Muscle of back (tissue), 13 donors: ENCODE measurements at places on chromosomes 12 and 14.
A peak's percentile ranks its signal among the peaks of the same experiment; 100 is the strongest.

- DNase-seq = no peak
Observed at GRCh38 chr14:93709249-93709648, 79.0 kb downstream of the PRIMA1 start.

GRCh38 chr14:93219103-93219726, 12.2 kb downstream of the UBR7 start:
- DNase-seq = no peak

DNA sequence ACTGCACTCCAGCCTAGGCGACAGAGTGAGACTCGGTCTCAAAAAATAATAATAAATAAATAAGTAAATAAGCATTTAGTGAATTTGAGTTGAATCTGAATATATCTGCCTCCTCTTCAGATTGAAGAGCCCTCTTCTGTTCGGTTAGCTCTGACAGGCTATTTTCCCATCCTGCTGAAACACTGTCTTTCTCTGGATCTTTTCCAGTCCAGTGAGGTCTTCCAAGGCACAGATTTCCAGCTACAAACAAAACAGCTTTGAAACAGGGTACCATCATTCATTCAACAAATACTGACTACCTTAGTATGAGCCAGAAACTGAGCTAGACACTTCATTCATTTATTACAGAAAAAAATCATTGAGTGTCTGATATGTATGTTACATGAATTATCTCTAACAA, 7.2 kb upstream of the SPRYD3 start:
- no peak for DNase-seq

DNA sequence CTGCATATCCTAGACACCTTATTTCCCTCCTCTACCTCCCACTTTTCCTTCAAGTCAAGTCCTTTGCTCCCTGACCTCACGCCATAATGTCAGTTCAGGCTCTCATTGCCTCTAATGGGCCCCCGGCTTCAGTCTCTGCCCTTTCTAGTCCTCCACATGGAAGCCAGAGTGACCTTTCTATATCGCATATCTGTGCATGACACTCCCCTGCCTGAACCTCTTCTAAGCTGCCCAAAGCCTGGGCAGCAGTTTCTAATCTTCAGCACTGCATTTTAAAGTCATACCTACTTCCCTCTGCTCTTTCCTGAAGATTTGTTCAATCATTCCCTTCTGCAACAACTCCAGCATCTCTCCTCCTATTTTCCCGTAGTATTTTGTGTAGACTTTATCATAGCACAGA, 45.5 kb downstream of the ESR2 start:
- no peak for DNase-seq

DNA sequence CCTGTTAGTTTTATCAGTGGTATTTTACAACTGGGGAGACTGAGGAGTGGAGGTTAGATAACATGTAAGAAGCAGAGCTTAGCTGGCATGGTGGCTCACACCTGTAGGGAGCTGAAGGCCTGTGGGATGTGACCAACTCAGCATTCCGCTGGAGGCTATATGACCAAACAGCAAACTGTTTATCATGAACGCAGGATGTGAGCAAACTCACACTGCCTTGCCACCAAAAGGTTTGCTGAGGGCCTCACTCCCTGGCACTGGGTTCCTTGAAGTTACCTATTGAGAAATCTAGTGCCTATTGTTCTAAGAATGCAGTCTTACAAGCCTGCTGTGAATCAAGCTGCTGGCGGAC, 23.4 kb downstream of the JKAMP start:
- DNase-seq = no peak

- no peak for DNase-seq
Observed at GRCh38 chr14:59213368-59214315, 25.2 kb downstream of the DAAM1 start.

DNA sequence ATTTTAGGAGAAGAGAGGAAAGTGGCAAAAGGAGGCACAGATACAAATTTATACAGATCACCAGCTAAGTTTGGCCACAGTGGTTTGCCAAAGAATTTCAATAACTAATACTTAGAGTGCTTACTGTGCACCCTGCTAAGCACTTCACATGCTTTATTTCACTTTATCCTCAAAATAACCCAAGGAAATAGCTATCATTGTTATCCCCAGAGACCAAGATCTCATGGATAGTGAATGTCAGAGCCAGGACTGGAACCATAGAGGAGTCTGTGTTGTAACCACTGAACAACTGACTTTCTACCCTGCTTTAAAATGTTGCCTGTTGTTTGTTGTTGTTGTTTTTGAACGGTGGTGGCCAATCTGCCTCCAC, 1.3 kb upstream of the TCP11L2 start:
- no peak for DNase-seq

DNA sequence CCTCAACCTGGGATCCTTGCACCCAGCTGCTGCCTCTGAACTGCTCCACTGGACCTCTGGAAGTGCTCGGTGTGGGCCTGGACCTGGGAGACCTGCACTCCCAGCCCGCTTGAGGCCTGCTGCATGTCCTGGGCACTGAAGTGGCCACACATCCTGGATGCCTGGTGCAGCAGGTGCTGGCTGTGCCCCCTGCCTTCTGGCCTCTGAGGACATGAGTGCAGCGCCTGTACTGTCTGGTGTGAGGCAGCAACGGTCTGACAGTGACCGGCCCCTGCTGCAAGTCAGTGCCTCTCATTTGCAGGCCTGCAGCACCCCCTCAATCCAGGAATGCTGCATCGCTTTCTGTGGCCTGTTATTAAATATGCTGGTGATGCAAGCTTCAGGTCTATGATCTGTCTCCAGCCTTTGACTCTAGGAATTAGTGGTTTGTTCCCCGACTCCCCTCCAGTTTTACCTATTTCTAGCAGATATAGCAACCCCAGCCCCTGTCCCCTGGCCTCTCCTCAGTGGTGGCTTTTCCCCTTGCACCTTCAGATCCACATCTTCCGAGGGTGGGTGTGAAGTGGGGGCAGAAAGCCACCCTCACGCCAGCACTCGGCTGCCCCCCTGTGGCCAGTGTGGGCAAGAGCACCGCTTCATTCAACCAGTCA, 3.6 kb downstream of the SMIM41 start:
- peak; percentile 35 for DNase-seq

- no peak for DNase-seq
Observed at GRCh38 chr12:49227713-49228112, 37.2 kb upstream of the TUBA1C start.

GRCh38 chr14:94465042-94465441, 11.0 kb downstream of the SERPINA9 start:
- no peak for DNase-seq

DNA sequence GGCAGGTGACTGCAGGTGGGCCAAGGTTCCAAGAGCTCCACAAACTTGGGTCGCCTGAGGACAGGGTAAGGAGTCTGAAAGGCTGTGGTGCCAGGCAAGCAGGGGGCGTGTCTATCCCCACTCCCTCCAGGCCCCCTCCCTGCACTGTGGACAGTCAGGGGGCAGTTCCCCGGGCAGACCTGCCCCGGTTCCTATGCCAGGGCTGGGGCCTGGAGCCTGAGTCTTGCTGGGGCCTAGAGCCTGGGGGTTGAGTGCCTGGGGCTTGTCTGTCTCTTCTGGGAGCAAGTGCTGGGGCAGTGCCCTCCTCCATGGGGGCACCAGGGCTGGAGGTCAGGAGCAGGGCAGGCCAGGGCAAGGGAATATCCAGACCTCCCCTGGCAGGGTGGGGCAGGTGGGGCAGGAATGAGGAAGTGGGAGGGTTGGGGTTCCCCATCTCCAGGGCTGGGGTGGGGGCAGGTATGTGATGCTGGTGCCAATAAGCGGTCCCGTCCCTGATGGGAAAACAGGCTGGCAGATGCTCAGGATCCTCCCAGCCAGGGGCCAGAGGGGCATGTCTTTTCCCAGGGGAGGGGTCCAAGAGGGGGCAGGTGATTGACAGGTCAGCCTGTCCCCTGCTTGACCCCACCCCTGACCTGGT, 11.9 kb upstream of the TNFAIP2 start:
- no peak for DNase-seq

DNA sequence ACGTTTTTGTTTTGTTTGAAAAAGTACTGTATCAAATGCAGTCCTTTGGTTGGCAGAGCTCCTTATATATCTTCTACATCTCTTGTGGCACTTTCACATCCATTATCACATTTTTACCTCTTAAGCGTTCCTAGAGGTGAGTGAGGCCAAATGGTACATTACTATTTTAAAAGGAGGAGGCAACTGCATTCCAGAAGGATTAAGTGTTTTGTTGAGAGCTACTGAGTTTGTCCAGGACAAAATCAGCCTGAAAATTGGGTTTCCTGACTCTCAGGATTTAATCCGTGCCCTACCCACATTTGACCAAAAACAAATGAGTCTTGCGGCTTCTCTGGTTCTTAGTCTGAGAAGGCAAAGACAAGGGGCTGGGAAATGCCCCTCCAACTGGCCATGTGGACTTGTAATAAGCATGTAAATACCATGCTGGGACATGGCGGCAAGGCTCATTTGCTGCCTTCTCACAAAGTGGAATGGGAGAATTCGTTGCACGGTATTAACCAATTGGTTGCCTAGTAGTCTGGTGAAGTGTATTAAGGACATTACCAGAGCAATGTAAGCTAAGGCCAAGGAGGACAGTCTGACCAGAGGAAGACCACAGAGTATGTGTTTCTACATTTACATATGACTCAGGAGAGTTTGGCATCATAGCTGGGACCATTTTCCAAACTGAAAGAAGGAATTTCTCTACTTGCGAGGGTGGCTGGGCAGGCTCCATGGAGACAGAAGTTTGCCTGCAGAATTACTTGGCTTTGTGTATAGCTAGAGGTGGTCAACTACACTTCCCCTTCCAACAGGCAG, 175.8 kb upstream of the PLXNC1 start:
- DNase-seq = no peak

- DNase-seq = no peak
Observed at GRCh38 chr12:1907652-1908611, 10.5 kb downstream of the CACNA2D4 start.

DNA sequence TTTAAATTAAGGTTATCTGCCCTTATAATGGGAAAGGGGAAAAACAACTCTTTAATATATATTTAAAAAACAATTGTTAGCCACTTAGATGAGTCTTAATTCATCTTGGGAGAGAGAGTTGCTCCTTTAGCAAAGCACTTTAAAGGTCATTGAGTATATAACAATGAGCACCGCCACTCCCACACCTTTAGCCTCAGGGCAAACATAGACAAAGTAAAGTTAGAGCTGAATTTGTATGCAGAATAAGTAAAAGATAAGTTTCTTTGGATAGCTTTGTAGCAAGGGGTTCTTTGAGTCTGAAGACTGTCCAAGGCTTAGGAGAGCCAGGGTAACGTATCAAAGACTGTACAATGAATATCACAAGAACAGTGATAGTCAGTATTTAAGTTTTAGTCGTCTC, 728.8 kb upstream of the LMO3 start:
- no peak for DNase-seq

DNA sequence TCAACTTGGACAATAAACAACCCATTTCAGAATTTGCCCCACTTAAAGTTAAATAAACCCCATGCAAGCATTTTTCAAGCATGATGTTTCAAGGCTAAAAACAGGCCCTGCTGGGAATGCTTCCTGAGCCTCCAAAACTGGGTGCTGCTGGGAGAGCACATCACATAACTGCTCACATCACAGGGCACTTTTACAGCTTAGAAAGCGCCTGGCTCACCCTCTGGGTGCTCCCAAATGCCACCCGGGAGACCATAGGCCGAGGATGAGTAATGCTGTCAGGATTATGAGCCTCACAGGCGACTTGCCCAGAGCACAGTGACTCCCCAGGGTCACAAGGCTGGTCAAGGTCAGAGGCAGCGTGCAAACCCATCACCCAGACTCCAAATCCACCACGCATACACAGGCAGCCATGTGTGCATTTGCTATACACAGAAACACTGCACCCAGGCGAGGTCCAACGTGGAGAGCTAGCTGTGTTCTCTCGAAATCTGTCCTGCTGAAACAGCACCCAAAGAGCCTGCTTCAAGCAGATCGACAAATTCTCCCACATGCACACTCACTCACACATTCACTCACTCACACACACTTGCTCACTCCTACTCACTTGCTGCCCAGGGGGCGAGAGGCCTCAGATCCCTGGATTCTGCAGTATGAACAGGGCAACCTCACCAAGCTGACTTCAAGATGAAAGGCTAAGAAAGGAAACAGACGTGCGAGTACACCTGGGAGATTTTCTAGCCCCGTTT, 58.7 kb downstream of the ITPK1 start:
- DNase-seq = no peak

DNA sequence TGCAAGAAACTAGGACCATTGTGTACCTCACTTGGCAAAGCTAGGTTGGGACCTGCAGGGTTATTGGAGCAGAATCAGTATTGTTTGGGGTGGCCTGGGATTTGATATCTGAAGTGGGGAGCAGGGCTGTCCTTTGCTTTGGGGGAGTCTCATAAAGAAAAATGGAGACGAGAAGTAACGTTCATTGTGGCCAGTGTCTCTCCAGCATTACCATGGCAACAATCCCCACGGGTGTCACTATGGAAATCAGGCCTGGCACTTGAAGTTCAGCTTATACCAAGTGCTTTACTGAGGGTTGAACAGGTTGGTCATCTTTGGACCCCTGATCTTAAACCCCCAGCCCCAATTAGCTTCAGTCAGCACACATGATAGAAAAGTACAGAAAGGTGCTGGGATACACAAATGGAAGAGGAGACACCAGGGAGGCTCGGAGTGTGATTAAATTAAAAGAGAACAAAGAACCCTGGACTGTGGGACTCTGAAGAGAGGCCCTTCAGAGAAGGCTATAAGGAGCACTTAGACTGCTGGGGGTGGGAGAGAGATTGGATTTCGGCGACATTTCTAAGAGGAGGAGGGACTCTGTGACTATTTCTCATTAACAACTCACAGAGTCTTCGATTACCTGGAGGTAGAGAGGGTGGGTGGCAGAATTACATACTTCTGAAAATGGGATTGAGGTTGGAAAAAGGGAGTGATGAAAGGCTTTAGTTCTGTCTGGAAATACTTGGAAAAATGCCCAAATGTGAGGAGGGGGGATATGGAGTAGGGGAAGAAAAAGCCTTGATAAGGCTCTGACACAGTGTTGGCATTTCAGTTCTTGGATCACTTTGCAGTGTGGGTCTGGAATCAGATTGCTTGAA, 3.7 kb downstream of the KIF5A start:
- DNase-seq = no peak

GRCh38 chr14:21612324-21612723, 22.4 kb downstream of the OR10G2 start:
- no peak for DNase-seq

DNA sequence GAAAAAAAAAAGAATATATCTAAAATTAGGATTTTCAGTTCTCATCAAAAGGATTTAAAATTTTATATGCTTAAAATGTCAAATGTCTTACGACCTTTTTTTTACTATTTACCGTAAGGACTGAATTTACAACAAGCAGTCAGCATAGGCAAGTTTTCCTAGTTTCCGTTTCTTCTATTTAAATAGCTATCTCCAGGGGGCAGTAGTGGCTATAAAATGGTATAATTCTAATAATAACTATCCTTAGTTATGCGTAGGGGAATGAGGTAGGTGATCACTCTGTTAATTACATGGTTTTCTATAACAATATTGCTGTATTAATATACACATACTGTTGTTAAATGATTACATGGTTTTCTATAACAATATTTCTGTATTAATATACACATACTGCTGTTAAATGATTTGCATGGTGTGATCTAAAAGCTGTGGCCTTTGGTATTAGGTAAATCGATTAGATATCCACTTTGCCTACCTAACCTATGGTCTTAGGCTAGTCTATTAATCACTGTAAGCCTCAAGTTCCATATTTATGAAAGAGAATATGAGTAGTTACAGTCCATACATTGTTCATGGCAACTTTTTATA, 217.7 kb upstream of the PDZRN4 start:
- DNase-seq = no peak
